ENCODE measurements at places on chromosomes 13 and 19. TPM values are rescaled to one million over a fixed set of nuclear protein-coding genes. Genes with fewer than 3 reads are reported as not detected.

ZNF564 gene
- total RNA-seq, result 22.6 TPM

ZNF211 gene
- 19.6 TPM for total RNA-seq

NOVA2 gene
- total RNA-seq, result 8.5 TPM

SHC2 gene
- total RNA-seq, result 24.4 TPM

PSG1 gene
- not detected for total RNA-seq

GJA3 gene
- 0.16 TPM for total RNA-seq

SERPINE3 gene
- not detected for total RNA-seq

DNA sequence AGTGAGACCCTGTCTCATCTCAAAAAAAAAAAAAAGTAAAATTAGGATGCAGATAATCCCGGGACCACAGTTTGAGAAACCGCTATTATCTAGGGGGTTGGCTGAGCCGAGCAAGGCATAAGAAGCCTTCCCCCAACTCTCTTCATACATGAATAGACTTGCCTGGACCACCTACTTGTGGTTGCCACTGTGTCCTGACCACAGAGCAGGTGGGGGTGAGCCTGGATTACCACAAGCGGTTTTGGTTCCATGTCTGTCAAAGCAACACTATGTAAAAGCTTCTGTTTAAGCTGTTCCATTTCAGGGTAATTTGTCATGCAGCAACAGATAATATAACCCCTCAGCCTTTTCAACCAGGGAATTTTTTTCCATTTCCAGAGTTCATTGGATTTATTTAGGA is 3.3 kb upstream of the NAPA start:
- no peak for DNase-seq

DNA sequence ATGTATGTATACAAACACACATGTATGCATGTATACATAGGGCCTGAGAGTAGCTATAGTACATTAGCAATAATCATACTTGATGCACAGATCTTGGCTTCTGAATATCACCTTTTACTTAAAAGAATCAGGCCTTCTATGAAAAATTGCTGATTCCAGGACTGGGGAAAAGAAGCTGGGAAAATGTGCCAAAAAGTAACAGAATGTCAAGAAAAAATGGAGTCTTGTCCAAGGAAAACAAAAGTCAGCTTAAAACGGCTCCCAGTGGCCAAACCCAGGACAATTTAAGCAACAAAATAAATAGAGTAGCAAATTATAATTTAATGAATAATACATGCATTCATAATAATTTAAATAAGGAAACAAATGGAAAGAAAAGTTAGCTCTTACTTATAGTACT is 2104.9 kb downstream of the PCDH9 start:
- DNase-seq, result no peak

- peak; percentile 35 for DNase-seq
Measured at GRCh38 chr13:45930177-45930576, 78.6 kb upstream of the SIAH3 start.

- DNase-seq, result no peak
Measured at GRCh38 chr13:113369189-113369588, 5.3 kb upstream of the GRTP1 start.

DNA sequence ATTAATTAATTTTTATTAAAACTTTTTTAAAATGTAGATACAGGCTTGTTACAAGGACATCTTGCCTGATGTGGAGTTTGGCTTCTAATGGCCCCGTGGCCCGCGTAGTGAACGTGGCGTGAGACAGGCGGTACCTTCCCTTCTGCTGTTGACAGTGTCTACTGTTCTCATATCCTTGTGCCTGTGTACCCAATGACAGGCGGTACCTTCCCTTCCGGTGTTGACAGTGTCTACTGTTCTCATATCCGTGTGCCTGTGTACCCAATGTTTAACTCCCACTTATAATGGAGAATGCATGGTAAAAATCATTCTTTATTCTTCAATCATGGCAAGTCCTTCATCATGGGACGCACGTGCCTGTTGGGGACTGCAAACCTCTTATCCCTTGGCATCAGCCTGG is 79.1 kb upstream of the ZNF835 start:
- DNase-seq, result no peak

DNA sequence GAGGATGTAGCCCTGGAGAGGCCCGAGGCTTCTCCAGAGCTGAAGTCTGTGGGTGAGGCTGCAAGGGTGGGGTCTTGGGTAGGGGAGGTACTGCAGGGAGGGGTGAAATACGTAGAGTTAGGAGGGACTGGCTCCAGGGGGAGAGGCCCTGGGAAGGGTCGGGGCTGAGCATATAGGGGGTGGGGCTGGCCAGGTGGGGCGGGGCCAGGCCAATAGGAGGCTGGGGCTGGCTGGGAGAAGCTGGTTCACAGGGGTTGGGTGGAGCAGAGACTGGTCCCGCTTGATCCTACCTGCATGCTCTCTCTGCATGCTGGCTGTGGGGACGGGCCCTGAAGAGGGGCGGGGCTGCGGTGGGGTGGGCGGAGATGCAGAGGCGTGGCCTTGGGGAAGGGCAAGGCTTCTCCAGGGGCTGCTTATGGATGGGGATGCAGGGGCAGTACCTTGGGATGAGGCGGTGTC is 51.9 kb downstream of the CELF5 start:
- peak; percentile 70 for DNase-seq

GRCh38 chr13:103605546-103606326 is 539.5 kb upstream of the SLC10A2 start:
- no peak for DNase-seq

All from kidney (tissue), 22 donors.